Aorta (tissue), 5 donors: ENCODE measurements at places on chromosomes 11 and 22. TPM values are rescaled to one million over a fixed set of nuclear protein-coding genes. Genes with fewer than 3 reads are reported as not detected.

- H3K36me3 ChIP-seq = no peaks in the 10 kb centered on the region
- H3K27me3 ChIP-seq = no peaks in the 10 kb centered on the region
- peak; percentile 21 for DNase-seq
Measured at GRCh38 chr22:49622241-49623105, 205.2 kb downstream of the BRD1 start.

GRCh38 chr11:118295199-118295598, 9.3 kb upstream of the CD3E start:
- no peak overlapping the region for H3K4me3 ChIP-seq
- no peak overlapping the region for H3K27ac ChIP-seq
- no peaks in the 10 kb centered on the region for H3K36me3 ChIP-seq
- no peaks in the 10 kb centered on the region for H3K27me3 ChIP-seq
- H3K4me1 ChIP-seq = no peaks in the 10 kb centered on the region

DNA sequence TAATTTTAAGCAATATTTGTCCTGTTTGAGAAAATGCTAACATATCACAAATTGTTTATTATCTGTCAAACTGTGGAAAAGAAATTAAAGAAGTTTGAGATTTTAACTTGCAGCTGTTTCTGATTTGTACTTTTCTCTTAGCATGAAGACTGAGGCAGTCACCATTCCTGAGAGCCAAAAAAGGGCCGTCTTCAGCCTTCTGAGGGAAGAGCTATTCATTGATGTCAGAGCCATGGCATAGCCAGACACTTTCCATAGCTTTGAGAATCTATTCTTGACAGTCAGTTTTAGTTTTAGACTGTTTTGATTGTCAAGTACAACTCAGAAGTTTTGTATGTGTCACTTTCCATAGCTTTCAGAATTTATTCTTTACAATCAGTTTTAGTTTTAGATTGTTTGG, 32.1 kb downstream of the YAP1 start:
- DNase-seq = no peak
- no peaks in the 10 kb centered on the region for H3K27me3 ChIP-seq
- H3K4me3 ChIP-seq = no peak overlapping the region
- H3K36me3 ChIP-seq = no peaks in the 10 kb centered on the region
- H3K4me1 ChIP-seq = peaks cover 12% of the 10 kb centered on the region

- no peaks in the 10 kb centered on the region for H3K27me3 ChIP-seq
- no peaks in the 10 kb centered on the region for H3K4me1 ChIP-seq
- H3K27ac ChIP-seq = no peak overlapping the region
- no peak for DNase-seq
Measured at GRCh38 chr11:107856981-107857517, 1.5 kb downstream of the SLC35F2 start.

GRCh38 chr11:126079621-126080124, 17.0 kb upstream of the CDON start:
- H3K27me3 ChIP-seq = no peaks in the 10 kb centered on the region
- H3K4me1 ChIP-seq = no peaks in the 10 kb centered on the region
- H3K4me3 ChIP-seq = no peak overlapping the region

TLCD5 gene
- total RNA-seq = 7.9 TPM

BTBD18 gene
- total RNA-seq = not detected

- H3K27ac ChIP-seq = no peak overlapping the region
- no peak overlapping the region for H3K4me3 ChIP-seq
- no peaks in the 10 kb centered on the region for H3K36me3 ChIP-seq
- no peaks in the 10 kb centered on the region for H3K27me3 ChIP-seq
- no peak for DNase-seq
Measured at GRCh38 chr22:31329029-31329428, 17.1 kb downstream of the PATZ1 start.

THY1 gene
- 19.3 TPM for total RNA-seq

TUB gene
- 12.9 TPM for total RNA-seq

SAA2 gene
- total RNA-seq = 26.3 TPM

GALNT18 gene
- total RNA-seq = 37.3 TPM

GRCh38 chr11:9759519-9760192, 95.8 kb downstream of the SWAP70 start:
- H3K36me3 ChIP-seq = no peaks in the 10 kb centered on the region
- peak; percentile 96 for DNase-seq
- no peak overlapping the region for H3K4me3 ChIP-seq
- peak overlapping the region; percentile 70 for H3K27ac ChIP-seq
- no peaks in the 10 kb centered on the region for H3K4me1 ChIP-seq

DNA sequence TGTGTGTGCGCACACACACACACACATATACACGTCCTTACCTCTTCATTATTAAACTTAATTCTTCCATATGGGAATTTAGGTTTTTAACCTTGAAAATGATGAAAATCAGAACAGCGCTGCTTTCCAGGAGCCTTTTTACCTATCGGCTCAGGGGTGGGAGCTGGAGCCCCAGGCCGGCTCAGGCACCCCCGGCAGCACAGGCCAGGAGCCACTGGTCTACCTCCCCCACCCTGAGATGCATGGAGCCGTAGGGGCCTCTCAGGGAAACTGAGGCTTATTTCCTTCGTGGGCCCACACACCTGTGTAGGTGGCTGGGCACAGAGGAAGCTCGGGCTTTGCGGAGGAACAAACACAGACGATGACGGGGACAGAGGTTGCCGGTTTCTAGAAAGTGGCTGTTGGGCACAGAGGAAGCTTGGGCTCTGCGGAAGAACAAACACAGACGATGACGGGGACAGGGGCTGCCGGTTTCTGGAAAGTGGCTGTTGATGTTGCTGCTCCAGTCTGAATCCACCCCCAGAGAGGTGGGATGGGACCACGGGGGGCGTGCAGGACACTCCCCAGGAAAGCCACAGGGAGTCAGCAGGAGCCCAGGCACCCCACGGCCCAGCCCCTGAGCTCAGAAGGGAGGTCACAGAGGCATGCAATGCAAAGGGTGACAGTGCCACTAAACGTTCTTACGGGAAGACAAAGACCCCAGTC, 149.4 kb downstream of the BRD1 start:
- no peaks in the 10 kb centered on the region for H3K27me3 ChIP-seq
- no peaks in the 10 kb centered on the region for H3K4me1 ChIP-seq
- no peaks in the 10 kb centered on the region for H3K36me3 ChIP-seq

- DNase-seq = no peak
- no peak overlapping the region for H3K27ac ChIP-seq
- H3K27me3 ChIP-seq = no peaks in the 10 kb centered on the region
- H3K36me3 ChIP-seq = no peaks in the 10 kb centered on the region
- H3K4me1 ChIP-seq = no peaks in the 10 kb centered on the region
- H3K4me3 ChIP-seq = no peak overlapping the region
Measured at GRCh38 chr11:36061471-36061870, 117.6 kb downstream of the LDLRAD3 start.

GRCh38 chr11:1953489-1954266, 6.5 kb downstream of the MRPL23 start:
- H3K4me3 ChIP-seq = no peak overlapping the region
- no peak overlapping the region for H3K27ac ChIP-seq
- H3K4me1 ChIP-seq = no peaks in the 10 kb centered on the region
- no peaks in the 10 kb centered on the region for H3K27me3 ChIP-seq

GLYATL2 gene
- total RNA-seq = not detected

SWAP70 gene
- total RNA-seq = 64.4 TPM

- no peaks in the 10 kb centered on the region for H3K4me1 ChIP-seq
- H3K4me3 ChIP-seq = no peak overlapping the region
- no peak overlapping the region for H3K27ac ChIP-seq
Measured at GRCh38 chr22:50701428-50702154, 29.0 kb downstream of the SHANK3 start.

DNA sequence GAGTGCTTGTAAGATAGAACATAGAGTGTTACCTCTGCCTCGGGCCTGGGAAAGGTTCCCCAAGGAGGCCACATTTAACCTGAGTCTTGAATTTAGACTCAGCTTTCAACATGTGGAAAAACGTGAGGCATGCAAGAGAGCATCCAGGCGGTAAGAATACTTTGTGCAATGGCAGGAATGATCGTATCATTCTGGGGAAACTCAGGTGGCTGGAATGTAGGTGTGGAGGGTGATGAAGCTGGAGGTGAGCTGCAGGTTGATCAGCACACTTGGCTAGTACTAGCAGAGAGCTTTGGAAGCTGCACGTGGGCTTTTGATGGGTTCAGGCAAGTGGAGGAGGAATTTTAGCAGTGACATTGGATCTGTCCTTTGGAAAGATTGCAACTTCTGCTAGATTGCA, 270.3 kb upstream of the RAG2 start:
- H3K4me1 ChIP-seq = no peaks in the 10 kb centered on the region
- no peaks in the 10 kb centered on the region for H3K27me3 ChIP-seq
- H3K36me3 ChIP-seq = no peaks in the 10 kb centered on the region
- no peak overlapping the region for H3K4me3 ChIP-seq
- no peak for DNase-seq

- no peak overlapping the region for H3K4me3 ChIP-seq
- peaks cover 2% of the 10 kb centered on the region for H3K4me1 ChIP-seq
- no peaks in the 10 kb centered on the region for H3K27me3 ChIP-seq
- H3K36me3 ChIP-seq = no peaks in the 10 kb centered on the region
- no peak overlapping the region for H3K27ac ChIP-seq
Measured at GRCh38 chr11:99501655-99502054, 480.9 kb downstream of the CNTN5 start.

DNA sequence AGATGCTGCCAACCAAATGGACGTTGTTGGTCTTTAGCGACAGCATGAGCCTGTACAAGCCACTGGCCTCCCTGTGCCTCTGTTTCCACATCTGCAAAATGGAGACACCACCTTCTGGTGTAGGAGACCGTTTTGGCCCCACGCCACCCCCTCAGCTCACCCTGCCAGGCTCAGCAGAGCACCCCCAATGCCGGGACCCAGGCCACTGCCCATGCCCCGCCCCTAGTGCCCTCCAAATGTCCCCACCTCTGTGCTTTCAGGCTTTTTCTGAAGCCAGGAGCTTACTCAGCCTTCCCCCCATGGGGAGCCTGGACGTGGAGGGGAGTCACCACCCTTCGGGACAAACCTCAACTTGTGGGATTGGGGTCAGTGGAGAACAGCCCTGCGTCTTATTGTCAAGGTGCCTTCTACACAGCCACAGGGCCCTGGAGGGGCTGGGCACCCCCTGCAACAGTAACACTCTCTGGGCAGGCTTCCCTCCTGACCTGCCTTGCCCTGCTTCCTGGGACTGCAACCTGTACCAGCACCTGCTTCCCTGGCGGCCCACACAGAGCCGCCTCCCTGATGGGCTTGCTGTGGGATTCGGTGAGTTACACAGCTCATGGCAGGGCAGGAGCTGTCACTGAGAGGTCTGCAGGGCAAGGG, 24.6 kb upstream of the RTL6 start:
- H3K27me3 ChIP-seq = no peaks in the 10 kb centered on the region
- no peak overlapping the region for H3K27ac ChIP-seq
- DNase-seq = no peak
- H3K4me3 ChIP-seq = no peak overlapping the region

- no peaks in the 10 kb centered on the region for H3K36me3 ChIP-seq
- no peak overlapping the region for H3K27ac ChIP-seq
- no peak overlapping the region for H3K4me3 ChIP-seq
- DNase-seq = no peak
Measured at GRCh38 chr11:103947546-103947919, 88.9 kb upstream of the DDI1 start.

DNA sequence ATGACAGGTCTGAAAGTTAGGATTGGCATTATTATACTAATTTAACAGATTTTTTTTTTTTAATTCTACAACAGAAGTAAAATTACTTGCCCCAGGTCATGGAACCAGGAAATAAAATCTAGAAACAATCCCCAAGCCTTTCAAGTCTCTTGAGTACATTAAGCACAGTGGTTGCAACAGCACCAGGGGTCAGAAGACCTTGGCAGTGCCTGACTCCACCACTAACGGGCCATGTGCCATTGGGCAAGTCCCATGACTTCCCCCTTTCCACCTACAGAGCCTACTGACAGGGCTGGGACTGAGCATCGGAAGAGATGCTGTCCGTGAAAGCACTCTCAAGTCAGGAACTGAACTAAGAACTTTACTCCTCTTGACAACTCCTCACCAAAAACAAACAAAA, 98.6 kb upstream of the AKIP1 start:
- peak; percentile 78 for DNase-seq
- no peak overlapping the region for H3K4me3 ChIP-seq
- no peak overlapping the region for H3K27ac ChIP-seq
- H3K36me3 ChIP-seq = no peaks in the 10 kb centered on the region
- H3K4me1 ChIP-seq = peaks cover 2% of the 10 kb centered on the region
- no peaks in the 10 kb centered on the region for H3K27me3 ChIP-seq

ADM gene
- total RNA-seq = 31.9 TPM

JAM3 gene
- 94.9 TPM for total RNA-seq

SCUBE1 gene
- 5.4 TPM for total RNA-seq

- H3K27me3 ChIP-seq = no peaks in the 10 kb centered on the region
- H3K36me3 ChIP-seq = peaks cover 3% of the 10 kb centered on the region
- no peak overlapping the region for H3K27ac ChIP-seq
- no peaks in the 10 kb centered on the region for H3K4me1 ChIP-seq
- no peak for DNase-seq
Measured at GRCh38 chr22:24160546-24160945, 20.7 kb upstream of the SUSD2 start.

DNA sequence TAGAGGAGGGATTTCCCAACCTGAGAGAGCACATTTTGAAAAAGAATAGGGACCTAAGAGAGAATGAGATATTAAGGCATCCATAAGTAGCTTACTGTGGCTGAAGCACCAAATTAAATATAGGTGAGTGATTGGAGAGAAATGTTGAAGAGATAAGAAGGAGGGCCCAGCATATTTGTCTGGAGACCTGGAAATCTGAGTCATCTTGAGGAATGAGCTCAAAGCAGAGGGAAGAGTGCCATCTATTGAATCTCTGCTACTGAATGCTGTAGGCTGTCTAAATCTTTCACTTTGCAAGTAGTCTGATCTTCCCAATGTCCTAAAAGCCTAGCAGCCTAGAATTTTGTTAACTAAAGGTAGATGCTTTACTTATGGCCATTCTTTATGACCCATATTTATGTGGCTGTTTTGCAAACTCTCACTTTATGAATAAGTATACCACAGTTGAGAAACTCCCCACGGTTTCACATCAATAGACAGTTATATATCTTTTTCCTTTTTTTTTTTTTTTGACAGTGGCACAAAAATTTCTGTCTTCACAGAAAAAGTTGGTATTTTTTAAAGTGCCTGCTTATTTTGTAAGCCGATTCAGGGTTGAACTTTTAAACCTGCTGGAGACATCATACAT, 2093.5 kb downstream of the LRRC4C start:
- no peak overlapping the region for H3K4me3 ChIP-seq
- H3K4me1 ChIP-seq = no peaks in the 10 kb centered on the region
- no peak overlapping the region for H3K27ac ChIP-seq
- no peaks in the 10 kb centered on the region for H3K36me3 ChIP-seq

TRIM6 gene
- 5.1 TPM for total RNA-seq
